NCI-H2081 treated with DMSO at 0.1 percent for 48 hours (cell line): ENCODE measurements at places on chromosomes 2 and 18.

DNA sequence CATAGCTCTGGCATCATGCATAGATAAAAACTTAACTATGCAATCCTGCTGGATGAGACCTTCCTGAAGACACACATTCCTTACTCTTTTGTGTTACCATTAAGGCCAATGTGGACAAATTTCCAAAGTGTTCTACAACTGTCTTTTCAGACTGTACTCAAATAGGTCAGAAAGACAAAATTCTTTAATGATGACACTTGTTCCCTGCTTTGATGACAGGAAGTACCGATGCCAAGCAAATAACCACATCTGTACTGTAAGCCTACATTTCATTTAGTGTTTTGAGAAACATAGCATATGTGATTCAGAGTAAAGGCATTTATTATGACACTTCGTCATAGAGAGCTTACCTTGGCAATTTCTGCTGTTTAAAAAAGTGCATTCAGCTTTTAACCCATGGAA, 55.0 kb downstream of the PMAIP1 start:
- no peak for DNase-seq

- DNase-seq, result no peak
These were observed 211.3 kb upstream of the APCDD1 start for GRCh38 chr18:10242936-10243680.

DNA sequence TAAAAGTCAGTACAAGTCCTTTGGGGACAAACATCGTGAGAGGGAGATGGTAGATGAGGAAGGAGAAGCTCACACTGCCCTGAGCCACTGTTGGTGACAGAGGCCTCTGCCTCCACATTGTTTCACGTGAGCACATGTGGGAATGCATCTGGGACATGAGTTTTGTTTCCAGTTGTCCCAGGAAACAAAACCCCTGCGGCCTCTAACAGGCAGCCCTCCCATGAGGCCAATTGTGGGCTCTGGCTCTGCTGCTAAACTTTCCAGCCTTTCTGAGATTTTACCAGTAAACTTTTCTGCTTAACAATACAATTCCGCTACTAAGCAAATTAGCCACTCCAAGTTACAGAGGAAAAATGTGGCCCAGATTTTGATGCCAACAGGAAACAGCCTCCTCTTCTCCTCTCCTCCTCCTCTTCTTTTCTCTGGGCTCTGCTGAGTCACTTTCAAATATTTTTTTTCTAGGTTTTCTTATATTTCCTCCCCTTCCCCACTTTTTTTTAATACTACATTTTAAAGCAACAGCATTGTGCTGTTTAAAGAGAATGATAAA, 23.4 kb upstream of the LRRC30 start:
- no peak for DNase-seq

DNA sequence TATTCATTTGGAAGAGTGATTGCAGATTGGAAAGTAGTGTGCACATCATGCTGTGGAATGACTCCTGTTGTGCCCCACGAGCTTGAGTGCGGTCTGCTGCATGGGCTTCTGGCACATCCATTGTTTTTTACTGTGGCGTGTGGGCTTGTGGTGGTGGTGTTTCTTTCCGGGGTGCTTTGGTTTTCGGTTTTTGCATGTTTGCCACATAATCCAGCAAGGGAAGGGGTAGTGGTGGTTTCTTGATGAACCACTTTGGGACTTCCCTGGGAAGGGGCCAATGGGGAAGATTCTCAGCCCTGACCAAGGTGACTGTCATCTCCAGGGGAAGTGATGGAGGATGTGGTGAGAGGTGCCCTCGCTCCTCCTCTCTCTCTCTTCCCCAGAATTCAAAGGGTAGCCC, 57.0 kb downstream of the COA5 start:
- DNase-seq, result no peak

- no peak for DNase-seq
These were observed 38.4 kb downstream of the PPM1B start for GRCh38 chr2:44207102-44207501.

GRCh38 chr2:138066841-138067240, 102.6 kb downstream of the HNMT start:
- no peak for DNase-seq

DNA sequence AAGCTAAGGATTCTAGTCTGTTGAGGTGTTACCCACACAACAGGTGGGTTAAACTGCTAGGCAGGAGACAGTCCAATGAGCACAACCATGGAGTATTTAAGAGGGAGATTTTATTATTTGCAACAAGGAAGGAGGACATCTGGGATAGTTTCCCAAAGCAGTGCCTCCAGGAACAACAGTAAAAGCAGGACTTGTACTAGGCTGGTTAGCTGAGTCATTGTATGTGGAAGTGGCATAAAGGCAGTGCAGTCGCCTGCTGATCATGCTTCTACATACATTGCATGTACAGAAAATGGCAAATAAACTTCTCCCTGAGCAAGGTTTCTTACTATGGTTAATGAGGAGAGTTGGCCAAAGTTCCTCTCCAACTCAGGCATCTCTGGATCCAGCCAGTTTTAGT, 46.1 kb upstream of the CYTIP start:
- no peak for DNase-seq

GRCh38 chr2:109127556-109127955, 1.4 kb upstream of the SH3RF3 start:
- no peak for DNase-seq

DNA sequence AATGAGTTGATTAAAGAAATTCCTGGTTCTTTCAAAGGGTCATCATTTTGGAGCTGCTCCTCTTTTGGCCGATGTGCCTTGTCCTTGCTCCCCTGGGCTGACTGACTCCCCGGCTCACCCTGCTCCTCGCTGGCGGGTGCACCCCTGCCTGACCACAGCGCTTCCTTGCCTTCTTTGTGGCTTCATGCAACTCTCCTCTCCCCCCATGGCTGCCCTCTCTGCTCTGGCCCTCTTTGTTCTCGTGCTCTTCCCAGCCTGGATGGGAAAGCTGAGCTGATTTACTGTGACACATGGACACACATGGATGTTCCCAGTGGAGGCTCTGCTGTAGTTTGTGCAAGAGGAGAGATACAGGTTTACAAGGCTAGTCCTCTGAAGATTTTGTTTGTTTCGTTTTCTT, 234.6 kb downstream of the HAUS1 start:
- DNase-seq, result no peak

GRCh38 chr2:105294844-105295481, 34.6 kb downstream of the TGFBRAP1 start:
- DNase-seq, result no peak

- no peak for DNase-seq
These were observed 970.5 kb upstream of the SLC39A10 start for GRCh38 chr2:194686569-194686968.

- no peak for DNase-seq
These were observed 23.4 kb upstream of the IL36G start for GRCh38 chr2:112954364-112954763.

DNA sequence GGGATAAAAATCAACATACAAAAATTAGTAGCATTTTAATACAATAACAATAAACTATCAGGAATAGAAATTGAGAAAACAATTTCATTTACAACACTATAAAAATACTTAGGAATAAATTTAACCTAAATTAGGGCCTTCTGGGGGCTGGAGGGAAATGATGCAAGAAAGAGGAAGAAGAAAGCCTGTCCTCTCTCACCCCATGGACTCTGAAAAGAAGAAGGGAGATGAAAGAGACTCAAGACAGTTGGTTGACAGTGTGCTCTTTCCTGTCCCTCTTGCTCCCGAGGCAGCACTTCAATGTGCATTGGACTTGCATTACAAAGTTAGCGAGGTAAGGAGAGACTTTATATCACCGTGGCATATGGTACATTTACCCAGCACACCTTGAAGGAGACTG, 88.5 kb downstream of the VAPA start:
- no peak for DNase-seq

DNA sequence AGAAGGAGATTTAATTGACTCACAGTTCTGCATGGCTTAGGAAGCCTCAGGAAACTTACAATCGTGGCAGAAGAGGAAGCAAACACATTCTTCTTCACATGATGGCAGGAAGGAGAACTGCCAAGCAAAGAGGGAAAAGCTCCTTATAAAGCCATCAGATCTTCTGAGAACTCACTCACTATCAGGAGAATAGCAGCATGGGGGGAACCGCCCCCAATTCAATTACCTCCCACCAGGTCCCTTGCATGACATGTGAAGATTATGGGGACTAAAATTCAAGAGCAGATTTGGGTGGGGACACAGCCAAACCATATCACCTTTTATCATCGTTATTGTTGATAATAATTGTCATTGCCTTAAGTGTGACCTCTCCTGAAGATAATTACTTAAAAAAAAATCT, 197.9 kb upstream of the SLC14A2 start:
- no peak for DNase-seq

- no peak for DNase-seq
These were observed 64.9 kb downstream of the EVA1A start for GRCh38 chr2:75495862-75496261.

DNA sequence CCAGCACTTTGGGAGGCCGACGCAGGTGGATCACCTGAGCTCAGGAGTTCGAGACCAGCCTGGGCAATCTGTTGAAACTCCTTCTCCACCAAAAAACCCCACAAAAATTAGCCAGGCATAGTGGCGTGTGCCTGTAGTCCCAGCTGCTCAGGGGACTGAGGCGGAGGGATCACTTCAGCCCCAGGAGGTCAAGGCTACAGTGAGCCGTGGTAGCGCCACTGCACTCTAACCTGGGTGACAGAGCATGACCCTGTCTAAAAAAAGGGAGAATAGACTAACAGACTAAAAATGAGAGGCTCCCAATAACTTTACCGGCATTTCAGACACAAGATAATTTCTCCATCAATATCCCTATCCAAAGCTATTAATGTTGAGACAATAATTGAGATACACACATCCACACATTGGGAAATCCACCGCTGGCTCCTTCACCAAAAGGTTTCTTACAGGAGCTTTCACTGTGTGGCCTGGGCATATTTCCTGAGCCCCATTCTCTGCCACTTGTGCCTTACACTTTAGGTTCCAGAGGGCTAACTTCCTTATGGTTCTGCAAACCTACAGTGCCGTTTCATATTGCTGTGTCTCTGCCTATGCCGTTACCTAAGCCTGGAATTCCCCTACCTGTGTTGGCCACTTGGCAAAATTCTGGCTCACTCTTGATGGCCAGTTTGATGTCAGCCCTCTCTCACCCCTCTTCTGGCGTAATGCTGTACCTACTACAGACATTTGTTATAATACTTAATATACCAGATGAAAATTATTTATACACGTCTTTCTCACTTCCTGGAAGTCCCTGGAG, 115.8 kb upstream of the ZFP36L2 start:
- DNase-seq, result no peak

DNA sequence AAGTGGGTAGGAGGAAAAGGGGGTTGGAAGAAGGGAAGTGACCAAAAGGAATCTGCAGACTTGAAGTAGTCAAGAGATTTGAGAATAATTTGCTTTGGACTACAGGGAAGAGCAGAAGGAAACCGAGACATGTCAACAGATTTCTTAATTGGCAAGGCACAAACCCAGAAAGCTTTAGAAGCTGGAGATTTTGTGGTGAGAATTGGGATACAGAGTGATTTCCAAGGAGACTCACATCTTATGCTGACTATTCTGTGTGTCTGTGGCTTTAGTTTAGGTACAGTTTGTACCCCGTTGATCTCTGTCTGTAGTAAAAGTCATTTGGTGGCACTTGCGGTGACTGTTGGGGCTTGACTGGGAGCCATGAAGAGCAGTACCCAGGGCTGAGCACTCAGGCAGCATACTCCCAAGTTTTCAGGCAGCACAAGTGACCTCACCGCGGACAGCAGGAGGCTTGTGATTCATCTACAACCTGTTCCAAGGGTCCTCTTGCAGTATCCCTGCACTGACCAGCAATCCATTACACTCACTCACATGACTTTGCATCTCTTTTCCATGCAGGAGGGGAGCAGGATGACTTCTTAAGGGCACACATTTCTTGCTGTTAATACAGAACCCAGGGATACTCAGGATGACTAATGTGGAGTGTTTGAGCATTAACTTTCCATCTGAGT, 97.1 kb upstream of the TNP1 start:
- no peak for DNase-seq
